Daoy (cell line): ENCODE measurements at places on chromosomes 2 and 18. TPM values are rescaled to one million over a fixed set of nuclear protein-coding genes. Genes with fewer than 3 reads are reported as not detected.
A peak's percentile ranks its signal among the peaks of the same experiment; 100 is the strongest.

DNA sequence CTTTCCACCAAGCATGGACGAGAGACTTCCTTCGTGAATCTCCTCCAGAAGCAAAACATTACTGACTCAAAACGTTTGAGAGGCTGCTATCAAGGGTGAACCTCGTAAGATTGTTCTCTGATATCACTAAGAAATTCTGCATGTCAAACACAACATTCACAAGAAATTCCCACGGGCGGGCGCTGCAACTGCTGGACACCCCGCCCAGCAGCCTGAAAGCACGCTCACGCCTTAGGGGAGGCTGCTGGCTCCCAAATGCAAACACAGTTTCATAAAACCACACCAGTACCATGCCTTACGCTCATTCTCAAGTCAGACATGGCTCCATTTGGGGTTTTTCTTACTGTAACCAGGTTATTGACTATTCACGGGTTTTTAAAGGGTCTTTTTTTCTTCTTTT is 39.0 kb downstream of the MBP start:
- DNase-seq: no peak

DNA sequence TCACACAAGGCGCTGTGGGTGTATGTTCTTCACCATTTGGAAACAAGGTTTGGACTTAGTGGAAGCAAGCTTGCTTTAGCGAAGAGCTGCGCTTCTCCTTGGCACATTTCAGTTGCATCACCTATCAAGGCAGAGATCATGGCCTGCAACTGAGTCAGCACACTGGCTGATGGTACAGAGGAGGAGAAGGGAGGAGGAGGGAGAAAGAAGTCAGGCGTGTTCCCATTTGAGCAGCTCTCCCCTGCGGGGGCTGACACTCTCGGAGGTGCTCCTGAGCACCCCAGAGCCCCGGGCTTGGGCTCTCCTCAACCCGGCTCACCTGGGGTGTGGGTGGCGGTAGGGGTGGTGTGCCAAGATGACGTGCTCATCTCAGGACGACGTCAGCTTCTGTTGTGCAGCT is 6.0 kb upstream of the SERPINB5 start:
- DNase-seq: no peak

Gene ZNF407
- total RNA-seq: 5.9 TPM in 2 replicates

DNA sequence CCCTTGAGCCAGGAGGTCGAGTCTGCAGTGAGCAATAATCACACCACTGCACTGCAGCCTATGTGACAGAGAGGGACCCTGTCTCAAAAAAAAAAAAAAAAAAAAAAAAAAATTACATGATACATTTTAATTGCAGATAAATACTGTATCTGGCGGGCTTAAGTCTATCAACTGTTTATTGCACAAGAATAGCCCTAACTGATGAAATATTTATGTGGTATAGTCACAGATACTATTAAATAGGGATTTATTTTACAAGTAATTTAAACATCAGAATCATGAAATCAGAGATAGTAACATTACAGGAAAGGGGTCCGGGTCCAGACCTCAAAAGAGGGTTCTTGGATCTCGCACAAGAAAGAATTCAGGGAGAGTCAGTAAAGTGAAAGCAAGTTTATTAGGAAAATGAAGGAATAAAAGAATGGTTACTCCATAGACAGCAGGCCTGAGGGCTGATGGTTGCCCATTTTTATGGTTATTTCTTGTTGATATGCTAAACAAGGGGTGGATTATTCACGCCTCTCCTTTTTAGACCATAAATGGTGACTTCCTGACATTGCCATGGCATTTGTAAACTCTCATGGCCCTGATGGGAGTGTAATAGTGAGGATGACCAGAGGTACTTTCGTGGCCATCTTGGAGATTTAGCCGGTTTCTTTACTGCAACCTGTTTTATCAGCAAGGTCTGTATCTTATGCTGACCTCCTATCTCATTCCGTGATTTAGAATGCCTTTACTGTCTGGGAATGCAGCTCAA is 166.6 kb downstream of the PMAIP1 start:
- no peak for DNase-seq

Gene TTC31
- 19.4 and 26.3 TPM in 2 replicates for total RNA-seq

GRCh38 chr2:53568469-53568868 is 199.1 kb upstream of the CHAC2 start:
- DNase-seq: peak; percentile 8

Gene RMND5A
- total RNA-seq: 33.5 and 33.9 TPM in 2 replicates

DNA sequence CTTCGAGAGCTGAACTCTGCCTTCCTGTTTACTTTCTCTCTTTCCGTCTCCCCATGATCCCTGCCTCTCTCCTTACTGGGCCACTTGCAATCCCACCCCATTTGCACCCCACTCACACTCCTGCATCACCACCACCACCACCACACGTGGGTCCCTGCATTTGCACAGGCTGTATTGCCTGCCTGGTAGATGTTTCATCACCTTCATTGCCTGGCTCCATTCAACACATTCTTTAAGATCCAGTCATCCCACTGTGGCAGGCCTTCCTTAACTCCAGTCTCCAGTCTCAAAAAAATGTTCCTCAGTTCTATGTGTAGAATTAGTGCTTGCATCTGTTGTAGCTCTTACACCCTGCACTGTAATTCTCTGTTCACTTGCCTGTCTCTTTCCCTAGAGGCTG is 13.9 kb downstream of the NOSTRIN start:
- peak; percentile 41 for DNase-seq

Gene FAM237A
- not detected in 2 replicates for total RNA-seq

Gene ASPRV1
- total RNA-seq: 0.80 and 1.2 TPM in 2 replicates

DNA sequence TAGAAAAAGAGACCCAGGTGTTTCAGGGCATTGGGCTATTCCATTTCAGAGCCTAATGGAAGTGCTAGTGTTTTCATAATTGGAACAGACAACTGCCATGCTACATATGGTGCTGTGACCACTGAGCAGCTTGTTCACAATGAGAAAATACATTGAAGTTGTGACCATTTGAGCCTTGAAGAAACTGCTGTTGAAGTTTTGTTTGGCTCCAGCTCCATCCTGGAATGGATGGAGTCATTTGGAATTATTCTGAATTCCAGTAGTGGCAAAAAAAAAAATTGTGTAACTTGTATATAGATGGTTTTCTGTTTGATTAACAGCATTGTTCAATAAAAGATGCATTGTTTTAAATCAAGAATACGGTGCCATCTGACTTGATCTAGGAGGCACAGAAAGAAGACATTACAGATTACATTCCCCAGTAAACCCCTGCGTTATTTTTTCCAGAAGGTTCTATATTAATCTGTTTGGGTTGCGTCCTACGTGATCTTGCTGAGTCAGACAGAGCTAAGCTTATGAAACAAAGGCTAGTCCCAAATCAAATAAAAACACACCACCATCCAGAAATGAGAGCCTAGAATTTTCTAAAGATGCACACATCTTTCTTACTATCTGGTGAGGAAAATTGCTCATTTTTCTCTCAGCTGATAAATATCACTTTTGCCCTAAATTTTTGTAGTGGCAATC is 19.2 kb downstream of the FMNL2 start:
- DNase-seq: no peak

Gene ERICH2
- 0.42 TPM in 1 of 2 replicates, not detected in the other for total RNA-seq

DNA sequence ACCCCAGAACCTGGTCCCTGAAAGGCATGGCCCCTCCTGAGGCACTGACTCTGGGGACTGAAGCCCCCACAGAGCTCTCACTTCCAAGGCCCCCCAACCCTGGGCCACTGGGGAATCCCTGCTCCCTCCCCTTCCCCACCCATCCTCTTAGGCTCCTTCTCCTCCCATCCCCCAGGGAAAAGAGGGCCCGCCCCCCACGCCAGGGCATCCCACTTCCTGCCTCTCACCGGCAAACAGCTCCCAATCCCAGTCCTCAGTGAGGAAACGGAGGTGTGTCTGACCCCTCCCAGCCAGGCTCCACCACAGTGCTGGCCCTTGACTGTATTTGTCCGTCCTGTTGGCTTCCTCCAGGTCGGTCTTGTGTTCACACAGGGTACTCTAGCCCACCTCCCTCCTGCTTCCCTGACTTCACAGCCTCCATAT is 35.0 kb upstream of the PTMA start:
- peak; percentile 85 for DNase-seq

- no peak for DNase-seq
Observed at GRCh38 chr18:42436222-42436765, 481.3 kb downstream of the PIK3C3 start.

Gene IL1A
- 26.0 and 29.8 TPM in 2 replicates for total RNA-seq

Gene PFN4
- total RNA-seq: 0.74 and 4.7 TPM in 2 replicates

GRCh38 chr2:176872406-176872805 is 340.2 kb upstream of the HNRNPA3 start:
- no peak for DNase-seq

DNA sequence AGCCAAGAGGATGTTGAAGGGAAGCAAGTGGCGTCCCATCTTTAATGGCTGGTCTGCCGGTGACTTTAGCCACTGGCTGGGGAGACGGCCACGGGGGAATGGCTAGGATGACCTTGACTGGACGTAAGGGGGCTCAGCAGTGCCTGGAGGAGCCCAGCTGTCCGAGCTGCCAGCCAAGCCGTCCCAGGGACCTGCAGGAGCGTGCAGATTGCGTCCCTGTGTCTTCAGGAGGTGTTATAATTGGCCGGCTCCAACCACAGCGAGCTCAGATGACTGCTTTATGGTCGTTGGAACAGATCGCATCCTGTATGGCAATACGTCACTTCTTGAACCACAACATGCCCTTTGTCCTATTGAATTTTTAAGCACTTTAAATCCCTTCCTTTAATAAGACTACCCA is 204.6 kb downstream of the EIPR1 start:
- DNase-seq: no peak

Gene RSAD2
- total RNA-seq: 3.0 and 5.8 TPM in 2 replicates

Gene PPP1R7
- total RNA-seq: 74.7 and 83.0 TPM in 2 replicates

- no peak for DNase-seq
Observed at GRCh38 chr2:37164757-37165156, 8.0 kb upstream of the EIF2AK2 start.

DNA sequence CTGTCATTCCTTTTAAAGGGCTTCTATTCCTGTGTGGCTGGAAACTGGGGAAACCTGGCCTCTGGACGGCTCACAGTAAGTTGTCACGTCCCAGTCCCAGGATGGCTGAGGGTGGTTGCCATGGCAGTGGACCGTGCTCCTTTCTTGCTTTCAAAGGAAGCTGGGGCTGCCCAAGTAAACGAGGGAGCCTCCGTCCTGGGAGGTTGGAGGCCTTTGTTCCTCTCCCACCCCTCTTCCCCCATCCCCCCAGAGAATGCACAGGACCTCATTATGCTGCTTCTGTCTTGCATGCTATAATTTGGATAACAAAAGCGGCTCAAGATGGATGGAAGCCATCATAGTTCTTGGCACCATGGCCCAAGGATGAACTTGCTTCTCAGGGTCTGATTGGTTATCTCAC is 325.5 kb upstream of the HS6ST1 start:
- no peak for DNase-seq

- no peak for DNase-seq
Observed at GRCh38 chr2:116094196-116094595, 1651.8 kb downstream of the DPP10 start.

- no peak for DNase-seq
Observed at GRCh38 chr2:23246992-23247683, 137.8 kb upstream of the KLHL29 start.

GRCh38 chr18:56118422-56118821 is 520.0 kb downstream of the TXNL1 start:
- no peak for DNase-seq

Gene CFAP53
- 0.06 and 4.3 TPM in 2 replicates for total RNA-seq

DNA sequence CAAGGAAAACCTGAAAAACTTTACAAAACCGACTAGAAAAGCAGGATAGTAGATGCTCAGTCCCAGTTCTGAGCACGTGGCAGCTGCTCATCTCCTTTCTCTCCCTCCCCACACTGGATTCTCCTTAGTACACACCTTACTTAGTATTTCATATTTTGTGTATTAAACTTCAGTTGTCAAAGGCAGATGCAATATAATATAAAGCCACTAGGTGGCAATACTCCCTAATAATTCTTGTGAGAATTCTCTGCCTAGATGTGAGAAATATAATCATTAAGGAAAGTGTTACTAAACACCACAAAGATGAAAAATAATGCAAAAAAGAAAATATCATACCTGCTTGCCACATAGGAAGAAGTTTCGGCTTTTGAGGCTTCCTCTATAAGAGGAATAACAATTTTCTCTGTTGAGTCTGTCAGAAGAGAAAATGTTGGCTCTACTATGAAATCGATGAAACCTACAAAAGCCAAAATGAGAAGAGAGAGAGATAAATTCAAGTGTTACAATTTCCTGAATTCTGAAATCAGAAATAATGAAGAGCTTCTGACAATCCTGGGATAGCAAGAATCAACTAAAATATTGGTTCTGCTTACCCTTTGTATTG is 200.6 kb downstream of the PPP1R1C start:
- no peak for DNase-seq

Gene ANKRD62
- not detected in 2 replicates for total RNA-seq

Gene POTEI
- total RNA-seq: 0.06 and 0.40 TPM in 2 replicates
